ENCODE measurements at places on chromosomes 5 and 9.

GRCh38 chr5:151570512-151571269, 20.4 kb downstream of the FAT2 start:
- no peak for DNase-seq

GRCh38 chr9:78860801-78861475, 564.0 kb downstream of the PSAT1 start:
- no peak for DNase-seq

DNA sequence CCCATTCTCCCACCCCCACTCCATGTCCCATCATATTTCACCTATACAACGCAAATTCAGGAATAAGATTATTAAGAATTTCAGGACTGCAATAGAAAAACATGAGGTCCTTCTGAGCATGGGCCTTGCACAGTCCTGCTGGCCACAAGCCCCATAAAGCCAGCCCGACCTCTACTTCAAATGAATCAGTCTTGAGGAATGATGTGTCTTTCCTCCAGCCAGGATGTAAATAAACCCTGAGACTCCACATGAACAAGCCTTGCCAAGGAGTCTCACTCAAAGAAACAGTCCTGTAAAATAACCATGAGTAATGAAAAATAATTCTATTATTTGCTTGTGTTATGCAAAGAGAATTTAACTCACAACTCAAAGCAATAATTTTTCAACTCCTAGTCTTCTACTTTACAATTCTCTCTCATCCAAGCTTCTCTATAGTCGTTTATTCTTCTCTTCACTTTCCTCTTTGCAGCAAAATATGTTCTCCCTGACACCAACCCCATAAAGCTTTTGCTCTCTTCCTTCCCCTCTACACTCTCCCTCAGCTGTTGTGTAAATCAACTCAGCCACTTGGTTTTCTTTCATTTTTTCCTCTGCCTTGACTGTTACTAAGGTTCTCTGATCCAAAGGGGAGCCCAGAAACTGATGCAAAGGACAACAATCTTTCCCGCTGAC, 140.1 kb upstream of the MOCS2 start:
- DNase-seq: no peak

DNA sequence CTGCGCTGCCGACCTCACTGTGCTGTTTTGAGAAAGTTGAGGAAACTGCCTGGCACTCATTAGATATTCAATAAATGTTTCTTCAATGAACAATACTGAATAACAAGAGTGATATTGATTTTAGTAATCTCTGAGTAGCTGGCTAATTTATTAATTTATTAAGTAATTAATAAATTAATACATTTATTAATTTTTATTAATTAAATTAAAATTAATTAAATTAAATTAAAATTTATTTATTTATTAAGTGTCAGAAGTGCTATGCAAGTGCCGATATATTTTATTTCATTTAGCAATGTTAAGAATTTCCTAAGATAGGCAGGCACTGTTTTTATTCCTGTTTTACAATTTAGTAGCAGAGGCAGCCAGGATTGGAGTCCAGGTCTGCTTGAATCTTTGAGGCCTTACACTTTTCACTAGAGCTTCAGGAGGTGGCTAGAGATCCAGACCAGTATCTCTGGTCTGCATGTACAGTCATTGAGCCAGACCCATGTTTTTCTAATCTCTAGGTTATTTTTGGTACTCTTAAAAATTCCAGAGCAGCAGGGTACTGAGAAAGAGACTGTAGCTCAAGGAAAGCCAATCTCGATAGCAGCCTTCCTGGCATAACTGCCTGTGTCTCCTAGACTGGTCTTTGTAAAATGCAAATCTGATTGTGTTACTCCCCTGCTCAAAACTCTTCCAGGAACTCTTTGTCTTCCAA, 109.2 kb downstream of the ARHGEF28 start:
- DNase-seq: no peak

DNA sequence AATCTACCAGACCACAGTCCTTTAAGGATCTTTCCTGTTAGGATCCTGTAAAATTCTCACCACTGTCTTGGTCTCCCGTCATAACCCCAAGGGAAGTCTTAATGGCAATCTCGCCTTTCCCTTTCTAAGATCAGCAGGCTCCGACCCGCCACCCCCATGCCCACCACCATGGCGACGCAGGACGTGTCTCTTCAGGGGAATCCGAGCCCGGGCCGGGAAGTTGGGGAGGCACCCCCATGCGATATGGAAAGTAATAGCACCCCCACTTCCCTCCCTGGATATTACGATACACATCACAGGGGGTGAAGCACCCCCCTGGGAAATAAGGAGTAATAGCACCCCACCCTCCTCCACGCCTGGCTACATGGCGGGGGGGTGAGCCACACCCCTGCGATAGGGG, 8.3 kb upstream of the STK32A start:
- no peak for DNase-seq

GRCh38 chr5:38799556-38800377, 46.0 kb upstream of the OSMR start:
- no peak for DNase-seq

GRCh38 chr5:169423580-169424278, 122.8 kb upstream of the SLIT3 start:
- DNase-seq: no peak

DNA sequence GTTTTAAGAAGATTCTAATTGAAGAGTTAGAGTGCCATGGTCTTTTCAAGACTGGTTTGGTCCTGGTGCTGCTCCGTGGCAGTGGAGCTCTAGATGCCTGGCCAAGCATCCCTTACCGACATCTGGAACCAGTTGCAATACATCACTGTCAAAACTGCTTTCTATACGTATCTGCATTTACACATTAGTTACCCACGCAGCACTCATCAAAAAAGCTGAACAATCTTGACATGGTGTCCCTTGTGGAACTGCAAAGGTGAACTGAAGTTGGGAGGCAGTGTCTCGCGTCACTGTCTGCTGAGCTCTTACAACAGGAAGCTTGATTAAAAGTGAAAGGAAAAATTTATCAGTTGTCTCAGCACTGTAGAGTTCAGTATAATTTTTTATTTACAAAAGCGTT, 82.6 kb downstream of the PBX3 start:
- no peak for DNase-seq

DNA sequence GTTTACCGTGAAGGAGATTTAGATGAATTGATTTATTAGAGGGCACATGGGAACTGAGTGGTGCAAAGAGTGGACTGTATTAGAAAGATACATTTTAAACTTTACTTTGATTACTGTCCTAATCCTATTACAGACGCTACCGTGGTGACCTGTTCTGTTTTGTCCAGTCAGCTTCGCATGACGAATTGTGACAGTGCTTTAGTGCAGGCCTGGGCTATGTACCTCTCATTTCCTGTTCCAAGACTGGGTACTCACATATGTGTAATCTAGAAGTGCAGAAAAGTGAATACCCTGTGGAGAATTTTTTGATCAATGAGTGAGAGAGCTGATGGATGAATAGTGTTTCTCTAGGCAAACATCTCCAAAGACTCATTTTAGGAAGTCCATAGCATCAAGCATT, 385.9 kb downstream of the ANXA1 start:
- no peak for DNase-seq

- DNase-seq: no peak
Observed at GRCh38 chr5:73451224-73452130, 2.9 kb upstream of the FOXD1 start.

GRCh38 chr5:317086-317811, 4.3 kb upstream of the AHRR start:
- peak; percentile 35 for DNase-seq

DNA sequence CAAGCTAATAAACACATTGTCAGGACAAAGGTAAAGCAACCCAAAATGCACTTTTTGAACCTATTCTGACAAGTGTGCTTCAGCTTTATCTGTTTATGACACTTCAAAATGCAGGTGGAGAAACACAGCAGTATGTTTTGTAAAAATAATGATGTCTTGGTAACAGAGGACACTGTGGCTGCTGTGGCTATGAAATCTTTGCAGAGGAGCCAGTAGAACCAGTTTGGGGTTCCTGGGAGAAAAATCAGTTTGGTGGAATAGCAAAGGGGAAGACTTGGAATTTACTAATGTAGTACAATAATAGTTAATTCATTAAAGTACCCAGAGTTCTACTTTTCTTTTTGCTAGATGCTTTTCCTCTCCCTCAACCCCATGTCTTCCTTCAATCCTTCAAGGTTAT, 40.6 kb downstream of the SIL1 start:
- DNase-seq: no peak

- no peak for DNase-seq
Observed at GRCh38 chr5:136190091-136190720, 2.8 kb downstream of the SMIM32 start.

GRCh38 chr5:142935014-142935413, 164.8 kb downstream of the ARHGAP26 start:
- no peak for DNase-seq

GRCh38 chr9:6566409-6567139, 79.0 kb downstream of the GLDC start:
- peak; percentile 72 for DNase-seq

GRCh38 chr9:38160613-38161215, 91.7 kb upstream of the SHB start:
- peak; percentile 49 for DNase-seq
